Stimulated activated CD4-positive, alpha-beta T cell treated with anti-CD3 and anti-CD28 coated beads, Interleukin-1b, Interleukin-23, amount 100 ng/mL, for 48 hours (primary cell): ENCODE measurements at places on chromosomes 11 and 22.

- DNase-seq: no peak
Measured at GRCh38 chr11:2982214-2982613, 9.9 kb downstream of the NAP1L4 start.

- DNase-seq: no peak
Measured at GRCh38 chr11:114237321-114238280, 58.6 kb upstream of the NNMT start.

DNA sequence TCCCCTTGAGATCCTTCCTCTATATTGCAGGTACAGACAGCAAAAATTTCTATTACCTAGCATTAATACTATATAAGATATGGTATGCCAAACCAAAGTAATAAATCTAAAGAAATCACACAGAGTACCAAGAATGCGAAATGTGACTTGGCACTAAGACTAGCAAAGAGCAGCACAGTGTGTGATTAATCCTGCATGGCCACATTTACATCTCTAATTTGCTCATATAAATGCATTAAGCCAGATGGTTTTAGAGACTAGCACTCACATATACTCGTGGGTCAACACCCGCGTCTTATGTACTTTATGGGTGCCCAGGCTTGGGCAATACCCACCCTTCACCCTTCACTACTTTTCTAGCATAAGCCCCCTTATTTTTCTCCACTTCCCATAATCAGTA is 213.2 kb downstream of the TTC28 start:
- no peak for DNase-seq

DNA sequence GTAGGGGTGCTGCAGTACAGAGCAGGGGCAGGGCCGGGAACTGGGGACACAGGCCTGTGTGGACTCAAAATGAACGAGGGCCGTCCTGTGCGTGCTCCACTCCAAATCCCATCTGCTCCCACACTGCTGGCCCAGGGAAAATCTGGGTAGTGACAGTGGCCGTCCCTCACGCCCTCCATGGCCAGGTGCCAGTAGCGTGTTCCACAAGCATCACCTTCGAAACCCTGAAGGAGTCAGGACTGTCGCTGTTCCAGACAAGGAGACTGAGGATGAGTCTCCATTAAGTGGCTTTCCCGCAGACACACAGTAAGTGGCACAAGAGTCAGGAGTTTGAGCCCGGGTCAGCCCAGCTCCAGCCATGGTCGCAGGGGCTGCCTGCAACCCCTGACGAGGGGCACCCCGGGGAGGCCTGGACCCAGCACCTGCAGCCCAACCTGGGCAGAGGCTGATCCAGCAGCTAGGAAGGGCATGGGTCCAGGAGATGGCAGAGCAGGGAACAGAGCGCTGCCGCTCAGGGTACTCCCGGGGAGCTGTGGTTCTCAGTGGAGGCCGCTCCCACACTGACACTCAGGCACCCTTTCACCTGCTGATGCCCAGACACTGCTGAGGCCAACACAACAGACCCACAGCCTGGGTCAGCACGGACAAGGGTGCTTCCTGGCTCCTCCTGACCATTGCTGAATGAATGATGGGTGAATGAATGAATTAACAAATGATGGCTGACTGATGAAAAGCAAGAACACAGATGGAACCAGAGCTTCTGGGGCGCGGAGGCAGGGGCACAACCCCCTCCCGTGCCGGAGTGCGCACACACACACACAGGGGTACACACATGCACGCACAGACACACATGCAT is 35.3 kb downstream of the IGF2 start:
- DNase-seq: no peak

DNA sequence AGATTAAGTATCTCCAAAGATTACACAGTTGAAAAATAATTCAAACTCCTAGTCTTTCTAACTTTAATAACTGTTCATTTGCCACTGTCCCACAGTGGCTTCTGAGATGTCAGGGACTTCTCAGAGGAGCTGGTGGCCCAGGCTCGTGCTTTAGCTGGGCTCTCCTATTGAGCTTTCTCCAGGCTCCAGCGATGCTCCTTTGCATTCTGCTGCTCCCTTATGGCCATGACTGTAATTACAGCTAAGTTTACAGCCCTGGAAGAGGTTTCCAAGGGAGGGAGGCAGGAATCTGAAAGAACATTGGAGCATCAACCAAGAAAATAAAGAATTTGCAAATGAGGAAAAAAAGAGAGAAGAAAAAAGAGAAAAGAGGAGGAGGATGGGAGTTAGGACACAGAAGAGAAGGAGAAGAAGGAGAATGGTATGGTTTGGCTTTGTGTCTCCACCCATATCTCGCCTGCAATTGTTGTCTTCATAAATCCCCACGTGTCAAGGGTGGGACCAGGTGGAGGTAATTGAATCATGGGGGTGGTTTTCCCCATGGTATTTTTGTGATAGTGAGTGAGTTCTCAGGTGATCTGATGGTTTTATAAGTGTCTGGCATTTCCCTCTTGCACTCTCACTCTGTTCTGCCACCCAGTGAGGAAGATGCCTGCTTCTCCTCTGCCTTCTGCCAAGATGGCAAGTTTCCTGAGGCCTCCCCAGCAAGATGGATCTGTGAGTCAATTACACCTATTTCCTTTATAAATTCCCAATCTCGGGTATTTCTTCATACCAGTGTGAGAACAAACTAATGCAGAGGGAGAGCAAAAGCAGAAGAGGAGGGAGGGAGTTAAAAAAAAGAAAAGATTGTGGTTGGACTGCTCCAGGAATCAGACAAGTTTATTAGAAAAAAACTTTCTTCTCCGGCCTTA is 857.0 kb downstream of the KCNA4 start:
- DNase-seq: no peak

GRCh38 chr11:61193596-61193995 is 9.7 kb upstream of the PGA3 start:
- no peak for DNase-seq

GRCh38 chr11:84655712-84656111 is 971.4 kb downstream of the DLG2 start:
- DNase-seq: no peak

- DNase-seq: peak; percentile 67
Measured at GRCh38 chr11:128552783-128553661, 34.3 kb downstream of the ETS1 start.
